Lower lobe of right lung (tissue), 2 donors: ENCODE measurements at places on chromosomes 12 and 14. TPM values are rescaled to one million over a fixed set of nuclear protein-coding genes. Genes with fewer than 3 reads are reported as not detected.

The CFAP54 gene
- 7.9 TPM for total RNA-seq

The LTBR gene
- total RNA-seq = 122 TPM

DNA sequence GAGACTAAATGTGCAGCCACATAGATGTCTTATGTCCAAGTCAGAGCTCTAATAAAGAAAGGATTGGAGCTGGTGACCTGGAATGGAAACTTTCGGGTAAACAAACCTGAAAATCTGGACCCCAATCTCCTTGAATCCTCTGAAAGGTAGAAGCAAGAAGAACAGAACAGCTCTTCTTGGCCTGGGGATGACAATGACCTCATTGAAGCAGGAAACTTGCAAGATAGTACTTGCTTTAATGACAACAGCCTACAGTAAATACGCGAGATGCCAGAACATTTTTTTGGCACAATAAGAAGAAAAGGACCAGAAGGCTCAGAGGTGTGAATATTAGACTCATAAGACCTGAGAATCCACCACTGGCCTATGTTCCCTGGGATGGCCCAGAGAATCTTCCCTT is 4.1 kb upstream of the PRIMA1 start:
- DNase-seq = no peak

DNA sequence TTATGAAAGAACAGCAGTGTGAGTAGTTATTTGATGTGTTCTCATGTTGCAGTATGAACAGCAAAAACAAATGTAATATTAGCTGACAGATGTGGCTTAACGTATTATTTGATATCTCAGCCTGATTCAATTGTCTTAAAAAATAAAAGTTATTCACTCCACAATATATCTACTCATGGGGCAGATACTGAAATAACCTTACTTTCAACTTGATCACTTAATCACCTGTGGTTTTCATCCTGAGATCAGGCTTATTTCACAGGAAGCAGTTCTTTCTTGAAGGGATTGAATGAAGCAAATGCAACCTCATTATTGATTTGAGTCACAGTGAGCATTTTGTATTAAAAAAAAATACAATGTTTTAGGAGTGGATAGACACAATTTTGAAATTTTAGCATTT is 90.3 kb downstream of the AKAP6 start:
- DNase-seq = no peak

GRCh38 chr14:69316449-69317101 is 56.6 kb downstream of the GALNT16 start:
- no peak for DNase-seq

DNA sequence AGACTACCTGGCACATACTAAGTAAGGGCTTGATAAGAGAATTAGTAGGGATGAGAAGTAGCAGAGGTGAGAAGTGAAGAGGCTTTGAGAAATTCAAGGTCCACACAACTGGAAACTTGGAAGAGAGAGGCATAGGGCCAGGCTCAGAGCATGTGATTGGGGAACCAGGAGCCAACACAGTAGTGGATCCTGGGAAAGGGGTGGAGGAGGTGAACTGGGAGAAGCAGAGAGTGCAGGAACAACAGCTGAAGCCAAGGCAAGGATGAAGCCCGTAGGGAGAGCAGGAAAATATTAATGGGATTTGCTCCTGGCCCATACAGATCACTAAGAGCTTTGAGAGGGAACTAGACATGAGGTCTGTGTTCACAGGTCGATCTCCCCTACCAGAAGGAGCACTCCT is 1.4 kb upstream of the ITGB7 start:
- DNase-seq = no peak

DNA sequence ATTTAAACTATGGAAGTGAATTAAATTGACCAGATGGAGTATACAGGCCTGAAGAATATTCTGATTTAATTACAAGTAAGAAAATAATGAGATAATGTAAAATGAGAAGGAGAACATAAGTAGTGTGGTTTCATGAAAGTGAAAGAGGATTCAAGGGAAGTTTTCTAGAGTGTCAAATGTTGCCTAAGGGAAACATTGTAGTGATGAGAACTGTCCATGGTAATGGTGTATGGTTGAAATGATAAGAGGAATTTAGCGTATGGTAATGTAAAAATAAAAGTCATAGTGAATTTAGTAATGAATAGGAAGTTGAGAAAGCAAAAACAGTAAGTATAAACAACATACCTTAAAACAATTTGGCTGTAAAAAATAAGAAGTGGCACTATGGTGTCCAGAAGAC is 1954.6 kb upstream of the FLRT2 start:
- DNase-seq = no peak

- peak; percentile 80 for DNase-seq
These were observed 60.7 kb downstream of the SLC6A12 start for GRCh38 chr12:153080-153746.

DNA sequence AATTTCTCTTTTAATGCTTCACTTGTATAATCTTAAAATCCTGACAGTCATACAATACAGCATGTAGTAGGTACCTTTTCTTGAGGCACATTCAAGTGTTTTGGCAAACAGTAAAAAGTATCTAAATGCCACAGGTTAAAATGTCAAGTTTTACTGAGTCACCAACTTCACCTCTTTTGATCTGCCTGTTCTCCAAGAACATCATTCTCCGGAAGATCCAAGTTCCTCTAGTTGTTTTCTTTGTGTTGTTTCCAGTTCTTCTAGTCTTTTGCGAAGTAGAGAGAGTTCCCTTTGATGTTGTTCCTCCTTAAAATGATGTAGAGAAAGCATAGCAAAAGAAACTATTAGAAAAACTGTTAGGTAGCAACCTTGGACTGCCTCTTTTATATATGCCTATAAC is 151.1 kb downstream of the CEP83 start:
- DNase-seq = no peak

The NANOG gene
- not detected for total RNA-seq

The ZDHHC22 gene
- not detected for total RNA-seq

The CISTR gene
- not detected for total RNA-seq
